Inflammatory macrophage treated with lipopolysaccharide for 4 hours (primary cell): ENCODE measurements at places on chromosomes 3 and 15.

GRCh38 chr3:192675958-192676649, 51.2 kb downstream of the FGF12 start:
- DNase-seq: no peak

- peak; percentile 82 for DNase-seq
These were observed 147.3 kb upstream of the UBE2E2 start for GRCh38 chr3:23055733-23056376.

- no peak for DNase-seq
These were observed 155.3 kb upstream of the PRICKLE2 start for GRCh38 chr3:64380546-64380945.

- DNase-seq: peak; percentile 57
These were observed 8.0 kb downstream of the TGFBR2 start for GRCh38 chr3:30614373-30614772.
